Esophagus mucosa (tissue), 1 donor: ENCODE measurements at places on chromosomes 6 and 20. TPM values are rescaled to one million over a fixed set of nuclear protein-coding genes. Genes with fewer than 3 reads are reported as not detected.

DNA sequence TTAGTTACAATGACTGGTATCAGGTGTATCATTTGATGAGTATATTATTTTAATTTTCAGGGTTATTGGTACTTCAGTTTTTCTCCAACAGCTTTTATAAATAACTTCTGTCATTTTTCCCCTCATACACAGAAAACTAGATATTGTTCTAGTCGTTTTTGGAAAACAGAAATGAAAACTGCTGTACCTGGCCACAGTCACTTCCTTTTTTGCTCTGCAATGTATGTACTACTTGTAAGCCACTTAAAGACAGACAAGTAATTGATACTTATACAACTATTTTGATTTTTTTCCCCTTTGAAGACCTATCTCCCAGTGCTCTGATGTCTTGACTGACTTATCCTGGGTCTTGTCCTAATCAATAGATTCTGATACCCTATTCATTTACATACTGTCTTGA lies 218.6 kb upstream of the RUNX2 start:
- ATAC-seq: no peak

- no peak for ATAC-seq
Measured at GRCh38 chr6:35960187-35960586, 39.3 kb upstream of the SRPK1 start.

- ATAC-seq: no peak
Measured at GRCh38 chr20:60371384-60371783, 413.2 kb downstream of the CDH26 start.

DNA sequence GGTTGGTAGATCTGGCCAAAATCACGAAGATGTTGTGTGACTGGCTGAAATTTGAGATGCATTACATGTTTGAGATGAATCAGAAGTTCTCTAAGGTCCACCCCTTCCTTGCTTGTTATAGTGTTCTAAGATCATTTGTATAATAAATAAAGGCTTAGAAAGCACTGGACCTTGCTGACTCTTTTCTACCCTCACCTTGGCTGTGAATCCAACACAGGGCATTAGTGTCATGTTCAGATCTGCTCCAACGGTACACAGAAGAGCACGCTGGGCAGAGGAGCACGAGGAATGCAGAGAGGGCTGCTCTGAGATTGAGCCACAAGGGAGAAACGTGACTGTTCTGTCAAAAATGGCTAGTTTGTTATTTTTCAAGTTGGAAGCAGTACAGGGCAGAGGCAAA lies 169.5 kb upstream of the HDAC2 start:
- no peak for ATAC-seq

DNA sequence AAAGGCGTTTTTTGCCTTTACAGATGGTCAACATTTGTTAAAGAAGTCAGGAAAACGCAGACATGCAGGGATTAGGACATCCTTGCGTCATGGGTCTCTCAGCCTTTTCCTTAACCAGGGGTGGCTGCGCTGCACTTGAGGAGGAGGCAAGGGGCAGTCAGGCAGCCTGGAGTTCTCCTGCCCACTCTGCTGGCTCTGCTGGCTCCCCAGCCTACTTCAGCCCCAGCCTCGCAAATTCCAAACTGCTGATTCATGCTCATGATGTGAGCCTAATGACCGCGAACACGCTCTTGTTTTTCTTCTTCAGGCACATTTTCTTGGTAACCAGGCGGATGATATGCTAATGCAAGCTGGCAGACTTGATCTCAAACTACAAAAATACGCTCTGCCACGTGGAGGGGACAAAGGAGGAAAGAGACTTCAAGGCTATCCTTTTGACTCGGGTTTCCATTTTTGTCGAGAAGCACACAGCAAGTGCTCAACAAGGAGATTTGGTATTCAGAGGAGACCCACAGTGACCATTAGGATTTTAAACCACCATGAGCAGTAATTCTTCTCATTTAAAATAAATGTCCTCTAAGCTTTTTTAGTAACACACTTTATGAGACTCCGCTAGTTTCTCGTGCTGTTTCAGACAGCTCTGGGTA lies 290.3 kb upstream of the STXBP5 start:
- peak; percentile 81 for ATAC-seq

DNA sequence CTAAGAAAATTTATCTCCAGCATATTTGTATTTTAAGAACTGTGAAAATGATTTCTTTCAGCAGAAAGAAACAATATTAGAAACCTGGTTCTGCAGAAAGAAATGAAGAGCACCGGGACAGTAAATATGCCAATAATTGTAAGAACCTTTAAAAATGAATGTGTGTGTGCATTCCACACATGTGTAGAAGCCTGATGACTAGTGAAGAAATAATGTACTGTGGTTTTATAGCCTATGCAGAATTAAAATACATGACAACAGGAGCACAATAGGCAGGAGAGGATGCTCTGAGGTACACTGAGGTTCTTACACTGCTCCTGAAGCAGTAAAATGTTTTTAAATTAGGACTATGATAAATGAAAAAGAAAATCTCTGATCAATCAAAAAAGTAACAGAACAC lies 48.9 kb downstream of the SNX14 start:
- ATAC-seq: no peak

GRCh38 chr6:71287038-71287437 lies 1.6 kb upstream of the OGFRL1 start:
- no peak for ATAC-seq

GRCh38 chr20:34355427-34355826 lies 7.6 kb upstream of the ITCH start:
- no peak for ATAC-seq

DNA sequence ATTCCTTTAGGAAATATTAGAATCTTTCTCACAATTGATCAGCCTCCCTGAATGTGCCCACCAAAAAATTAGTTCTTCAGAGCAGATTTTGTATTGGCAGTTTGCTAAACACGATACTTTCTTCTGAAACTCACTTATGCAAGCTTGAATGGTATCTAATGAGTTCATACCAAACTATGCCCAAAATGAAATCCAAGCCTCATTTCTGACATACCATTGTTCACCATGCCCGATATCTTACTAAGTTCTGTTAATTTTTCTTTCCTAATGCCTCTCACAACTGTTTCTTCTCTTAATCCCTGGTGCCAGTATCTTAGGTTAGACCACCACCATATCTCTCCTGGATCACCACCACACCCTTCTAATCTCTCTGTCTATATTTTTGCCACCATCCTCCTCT lies 755.9 kb downstream of the KIF16B start:
- no peak for ATAC-seq

GRCh38 chr6:96545882-96546281 lies 17.0 kb upstream of the FHL5 start:
- no peak for ATAC-seq

- no peak for ATAC-seq
Measured at GRCh38 chr6:53892707-53893106, 97.9 kb downstream of the LRRC1 start.

GRCh38 chr20:38617830-38618196 lies 16.2 kb downstream of the ARHGAP40 start:
- ATAC-seq: peak; percentile 13

DNA sequence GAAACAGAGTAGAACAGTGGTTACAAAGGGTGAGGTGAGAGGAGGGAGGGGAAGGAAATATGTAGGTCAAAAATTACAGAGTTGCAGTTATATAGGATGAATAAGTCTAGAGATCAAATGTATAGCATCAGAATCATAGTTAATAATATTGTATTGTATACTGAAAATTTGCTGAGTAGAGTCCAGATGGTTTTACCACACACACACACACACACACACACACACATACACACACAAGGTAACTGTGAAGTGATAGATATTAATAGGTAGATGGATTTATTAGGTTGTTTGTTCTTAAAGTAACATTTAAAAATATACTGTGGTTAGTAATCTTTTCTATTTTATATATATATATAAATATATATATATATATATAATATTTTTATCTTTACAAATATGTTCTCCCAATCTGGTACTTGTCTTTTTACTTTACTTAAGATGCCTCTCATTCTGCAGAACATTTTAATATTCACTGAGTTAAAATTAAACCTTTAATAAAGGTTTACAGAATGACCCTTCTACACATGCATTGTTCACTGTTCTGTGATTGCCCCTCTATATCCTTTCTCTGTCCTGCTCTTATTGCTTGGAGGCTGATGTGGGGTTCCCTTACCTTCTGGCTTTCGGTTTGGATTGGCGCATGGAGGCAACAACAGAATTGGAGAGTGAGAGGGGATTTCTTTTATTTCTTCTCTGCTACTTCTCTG lies 408 bp downstream of the PTCHD4 start:
- ATAC-seq: no peak

GRCh38 chr6:11036351-11036740 lies 7.8 kb downstream of the ELOVL2 start:
- ATAC-seq: no peak

GRCh38 chr20:51541189-51542032 lies 1.1 kb downstream of the NFATC2 start:
- ATAC-seq: peak; percentile 79

DNA sequence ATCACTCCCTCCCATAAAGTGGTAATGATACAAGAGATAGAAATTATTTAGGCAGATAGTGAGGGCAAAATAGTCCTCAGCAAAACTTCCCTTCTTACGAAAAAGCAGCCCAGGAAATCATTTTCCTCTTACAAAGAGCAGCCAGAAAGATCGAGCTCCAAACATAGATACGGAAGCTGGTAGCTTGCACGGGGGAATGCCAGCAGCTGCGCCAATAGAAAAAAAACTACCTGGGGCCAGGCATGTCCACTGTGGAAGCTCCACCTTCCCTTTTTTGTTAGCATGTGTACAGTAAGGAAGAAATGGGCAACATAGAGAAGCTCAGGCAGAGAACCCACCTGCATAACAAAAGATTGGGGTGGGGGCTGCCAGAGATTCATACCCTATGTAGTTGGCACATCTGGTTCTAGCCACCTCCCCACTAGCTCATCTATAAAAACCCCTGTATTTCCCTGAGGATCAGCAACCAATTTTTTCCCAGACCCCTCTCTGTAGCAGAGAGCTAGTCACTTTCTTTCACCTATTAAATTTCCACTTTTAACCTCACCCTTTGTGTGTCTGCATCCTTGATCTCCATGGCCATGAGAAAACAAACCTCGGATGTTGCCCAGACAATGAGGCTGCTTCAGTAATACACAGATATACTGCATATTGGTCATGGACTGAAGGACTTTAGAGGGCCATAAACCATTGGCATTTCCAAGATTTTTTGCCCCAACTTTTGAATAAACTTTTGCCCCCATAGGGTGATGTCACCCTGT lies 52.1 kb downstream of the SOD2 start:
- ATAC-seq: no peak

- no peak for ATAC-seq
Measured at GRCh38 chr6:90429713-90430112, 133.1 kb upstream of the BACH2 start.

DNA sequence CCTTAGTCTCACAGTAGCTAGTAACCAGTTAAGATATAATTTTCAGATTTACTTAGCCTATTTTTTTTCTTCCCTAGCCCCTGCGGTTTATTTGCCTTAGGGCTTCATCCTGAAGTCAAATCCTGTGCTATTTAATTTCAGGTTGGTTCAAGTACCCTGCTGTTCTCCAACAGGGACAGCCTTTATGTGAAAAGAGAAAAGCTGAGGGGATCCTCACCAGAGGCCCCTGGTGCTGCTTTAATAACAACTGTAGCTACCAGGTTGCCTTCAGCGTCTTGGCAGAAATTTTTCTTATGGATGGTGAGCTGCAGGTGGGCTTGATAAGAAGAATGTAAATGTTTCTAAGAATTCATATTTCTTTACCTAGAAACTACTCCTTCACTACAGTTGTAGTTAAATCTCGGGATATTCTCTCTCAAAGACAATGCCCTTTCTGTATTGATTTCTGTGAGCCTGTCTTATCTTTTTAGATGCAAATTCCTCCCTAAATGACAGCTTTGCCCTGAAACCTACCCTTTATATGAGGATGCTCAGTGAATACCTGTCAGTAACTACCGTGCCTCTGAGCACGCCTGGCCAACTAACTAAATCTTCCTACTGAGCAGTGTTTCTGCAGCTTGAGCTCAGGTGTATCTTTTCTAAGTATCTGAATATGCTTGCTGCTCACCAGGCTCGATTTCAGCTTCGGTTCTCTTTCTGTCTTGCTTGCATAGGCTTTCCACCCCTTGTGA lies 320.5 kb downstream of the MMUT start:
- no peak for ATAC-seq

- ATAC-seq: no peak
Measured at GRCh38 chr20:48034751-48035150, 249.5 kb upstream of the SULF2 start.

- no peak for ATAC-seq
Measured at GRCh38 chr20:46158476-46158987, 40.4 kb downstream of the CD40 start.

DNA sequence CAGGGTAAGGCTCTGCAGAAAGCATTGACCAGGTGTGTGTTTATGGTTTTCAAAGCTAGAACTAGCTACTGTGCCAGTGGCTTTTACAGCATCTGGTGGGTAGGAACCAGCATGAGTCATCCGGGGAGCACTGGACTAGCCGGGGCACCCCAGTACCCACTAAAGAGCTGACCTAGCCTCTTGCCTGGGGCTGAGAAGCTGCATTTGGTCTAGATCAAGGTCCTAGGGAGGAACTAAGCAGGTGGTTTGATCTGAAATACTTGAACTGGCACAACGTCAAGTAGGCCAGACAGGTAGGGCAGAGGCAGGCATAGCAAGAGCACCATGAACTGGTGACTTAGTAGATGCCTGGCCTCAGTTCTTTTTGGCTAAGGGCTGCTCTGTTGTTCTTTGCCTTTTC lies 109.8 kb upstream of the PTPRK start:
- no peak for ATAC-seq

- no peak for ATAC-seq
Measured at GRCh38 chr20:19950042-19950441, 67.1 kb upstream of the NAA20 start.

DNA sequence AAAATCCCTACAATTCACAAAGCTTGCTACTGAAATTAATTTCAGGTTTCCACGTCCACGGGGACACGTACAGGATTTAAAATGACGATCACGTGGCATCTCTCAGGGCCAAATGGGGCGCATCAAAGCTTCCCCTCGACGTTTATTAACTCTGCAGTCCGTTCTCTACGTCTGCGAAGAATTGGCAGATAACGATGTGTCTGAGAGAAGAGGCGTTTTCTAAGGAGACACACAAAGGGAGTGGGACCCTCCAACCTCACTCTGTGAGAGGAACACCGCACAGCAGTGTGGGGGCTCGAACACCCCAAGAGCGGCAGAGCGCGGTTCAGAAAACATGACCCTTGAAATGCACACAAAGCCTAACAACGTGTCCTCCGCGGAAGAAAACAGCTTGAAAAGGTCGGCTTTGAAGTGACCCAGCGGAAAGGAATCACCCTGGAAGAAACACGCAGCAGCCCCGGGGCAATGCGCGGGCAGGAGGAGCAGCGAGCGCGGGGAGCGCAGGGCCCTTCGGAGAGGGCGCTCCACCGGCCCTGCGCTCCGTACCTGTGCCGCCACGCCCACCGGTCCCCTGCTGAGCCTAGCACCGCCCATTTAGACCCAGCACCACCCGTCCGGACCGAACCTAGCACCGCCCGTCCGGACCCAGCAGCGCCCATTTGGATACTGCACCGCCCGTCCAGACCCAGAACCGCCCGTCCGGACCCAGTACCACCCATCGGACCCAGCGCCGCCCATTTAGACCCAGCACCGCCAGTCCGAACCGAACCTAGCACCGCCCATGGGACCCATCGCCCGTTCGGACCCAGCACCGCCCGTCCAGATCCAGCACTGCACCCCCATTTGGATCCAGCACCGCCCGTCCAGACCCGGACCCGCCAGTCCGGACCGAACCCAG lies 1.1 kb upstream of the AFDN start:
- peak; percentile 81 for ATAC-seq

The ILRUN gene
- total RNA-seq: 49.0 TPM

The LHFPL5 gene
- not detected for total RNA-seq

The SPATA25 gene
- total RNA-seq: 0.76 TPM

The PRSS16 gene
- total RNA-seq: 7.7 TPM

The ABHD16B gene
- total RNA-seq: not detected

The EPHA7 gene
- total RNA-seq: 0.12 TPM

The SMLR1 gene
- not detected for total RNA-seq

The CRYBG1 gene
- total RNA-seq: 124 TPM
